Omental fat pad (tissue), 4 donors: ENCODE measurements at places on chromosomes 3 and 15.

DNA sequence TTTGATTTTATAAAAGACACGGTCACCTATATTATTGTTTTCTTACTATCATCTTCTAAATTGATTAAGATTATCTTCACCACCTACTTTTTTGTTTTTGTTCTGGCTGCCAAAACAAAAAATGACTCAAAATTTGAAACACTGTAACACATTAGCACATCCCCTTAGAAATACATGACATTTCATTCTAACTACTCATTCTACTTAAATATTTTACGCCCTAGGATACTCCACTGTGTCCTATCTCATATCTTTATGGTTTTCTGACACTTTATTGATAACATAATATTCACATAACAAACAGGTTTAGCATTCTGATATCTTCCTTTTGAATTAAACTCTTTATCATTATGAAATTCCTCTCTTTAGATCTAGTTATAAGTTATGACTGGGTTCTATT is 656.2 kb downstream of the GBE1 start:
- DNase-seq: no peak

DNA sequence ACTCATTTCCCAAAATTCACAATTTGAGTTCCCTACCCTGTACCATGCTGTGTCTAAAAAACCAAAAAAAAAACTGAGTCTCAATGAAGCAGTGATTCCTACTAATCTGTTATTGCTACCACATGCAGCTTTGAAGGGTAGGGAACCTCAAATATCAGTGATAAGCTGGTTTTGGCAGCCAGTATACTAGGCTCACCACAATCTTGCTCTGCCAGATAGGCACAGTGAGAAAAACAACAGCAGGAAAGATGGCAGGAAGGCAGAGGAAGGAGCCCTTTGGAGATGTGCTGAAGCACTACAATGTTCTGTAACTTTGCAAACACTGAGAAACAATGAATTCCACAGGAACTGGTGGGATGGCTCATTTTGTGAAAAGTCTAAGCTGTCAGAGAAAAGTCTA is 96.9 kb upstream of the UBP1 start:
- DNase-seq: no peak

GRCh38 chr3:168548719-168549118 is 453.0 kb upstream of the GOLIM4 start:
- DNase-seq: no peak

DNA sequence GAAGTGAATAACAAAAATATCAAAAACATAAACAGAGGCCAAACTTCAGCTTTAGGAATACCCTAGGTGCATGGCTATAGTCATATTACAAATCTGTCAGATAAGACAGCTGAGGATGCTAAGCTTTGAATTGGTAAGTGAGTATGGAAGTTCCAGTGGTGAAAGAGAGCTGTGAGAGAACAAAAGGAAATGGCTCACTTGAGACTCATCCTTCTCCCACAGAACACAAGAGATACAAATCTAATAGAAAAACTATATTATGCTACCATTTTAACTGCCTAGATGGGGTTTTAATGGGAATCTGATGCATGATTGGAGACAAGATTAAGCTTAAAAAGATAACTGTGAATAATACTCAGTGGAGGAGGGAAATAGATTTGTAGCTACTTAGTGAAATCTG is 21.5 kb upstream of the PEX5L start:
- DNase-seq: no peak

- no peak for DNase-seq
Measured at GRCh38 chr3:46702246-46703012, 1.2 kb downstream of the TMIE start.
